ENCODE measurements at places on chromosomes 4 and X.

DNA sequence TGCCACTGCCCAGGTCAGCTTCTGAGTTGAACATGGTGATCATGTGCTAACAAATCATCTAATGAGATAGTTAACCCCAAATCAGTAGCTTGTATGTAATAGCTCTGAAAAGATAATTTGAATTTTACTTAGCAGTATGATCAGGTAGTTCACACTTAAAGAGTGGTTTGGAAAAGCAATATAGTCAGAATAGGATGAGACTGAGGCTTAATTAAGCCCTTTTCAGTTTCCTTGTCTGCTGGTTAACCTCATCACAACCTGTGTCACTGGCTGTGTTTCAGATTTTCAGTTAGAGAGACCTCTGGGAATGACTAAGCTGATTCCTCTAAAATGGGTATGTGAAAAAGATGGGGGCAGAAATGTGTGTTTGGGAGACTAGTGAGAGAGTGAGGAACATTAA is 38.1 kb downstream of the GPR174 start:
- DNase-seq = no peak

- DNase-seq = no peak
Measured at GRCh38 chr4:154194649-154195048, 296.9 kb downstream of the DCHS2 start.

DNA sequence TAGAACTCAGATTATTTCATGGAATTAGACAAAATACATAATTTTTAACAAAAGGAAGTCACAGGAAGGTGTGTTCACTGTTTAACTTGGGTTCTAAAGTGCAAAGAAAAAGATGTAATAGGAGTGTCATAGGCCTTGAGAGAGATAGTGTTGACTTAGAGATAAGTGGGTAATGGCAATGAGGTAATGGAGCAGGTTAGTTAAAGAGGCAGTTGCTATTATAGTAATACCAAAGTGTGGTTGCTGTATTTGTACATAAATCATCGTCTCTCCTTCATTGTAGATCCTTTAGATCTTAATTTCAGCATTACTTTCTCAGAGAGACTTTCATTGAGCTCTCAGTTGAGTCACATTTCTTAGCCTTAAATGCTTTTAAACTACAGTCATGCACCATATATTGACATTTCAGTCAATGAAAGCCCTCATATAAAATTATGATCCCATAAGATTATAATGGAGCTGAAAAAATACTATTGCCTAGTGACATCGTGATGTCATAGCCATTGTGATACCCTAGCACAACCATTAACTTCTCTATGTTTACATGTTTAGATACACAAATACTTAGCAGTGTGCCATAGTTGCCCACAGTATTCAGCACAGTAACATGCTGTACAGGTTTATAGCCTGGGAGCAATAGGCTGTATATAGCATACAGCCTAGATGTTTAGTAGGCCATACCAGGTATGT is 245.4 kb downstream of the ADGRL3 start:
- no peak for DNase-seq

DNA sequence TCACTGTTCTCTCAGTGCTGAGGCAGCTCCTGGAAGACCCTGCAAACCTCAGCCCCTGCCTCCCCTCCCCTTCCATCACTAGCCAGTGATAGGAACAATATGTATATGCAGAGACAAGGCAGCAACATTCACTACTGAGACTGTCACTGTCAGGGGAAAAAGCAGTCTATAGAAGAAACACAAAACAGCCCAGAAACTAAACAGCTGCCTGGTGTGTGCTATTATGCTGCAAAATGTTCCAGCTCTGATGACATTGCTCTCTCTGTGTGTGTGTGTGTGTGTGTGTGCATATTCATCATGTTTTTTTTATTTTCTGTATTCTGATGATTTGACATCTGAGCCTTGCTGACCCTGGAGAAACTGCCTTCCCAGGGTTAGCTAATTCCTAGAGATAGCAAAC is 147.2 kb downstream of the SPATA18 start:
- DNase-seq = no peak

- no peak for DNase-seq
Measured at GRCh38 chrX:87376896-87377295, 140.7 kb upstream of the KLHL4 start.

GRCh38 chrX:100975212-100975611 is 5.7 kb downstream of the ARL13A start:
- no peak for DNase-seq

GRCh38 chr4:100519205-100519604 is 1.4 kb upstream of the EMCN start:
- no peak for DNase-seq

DNA sequence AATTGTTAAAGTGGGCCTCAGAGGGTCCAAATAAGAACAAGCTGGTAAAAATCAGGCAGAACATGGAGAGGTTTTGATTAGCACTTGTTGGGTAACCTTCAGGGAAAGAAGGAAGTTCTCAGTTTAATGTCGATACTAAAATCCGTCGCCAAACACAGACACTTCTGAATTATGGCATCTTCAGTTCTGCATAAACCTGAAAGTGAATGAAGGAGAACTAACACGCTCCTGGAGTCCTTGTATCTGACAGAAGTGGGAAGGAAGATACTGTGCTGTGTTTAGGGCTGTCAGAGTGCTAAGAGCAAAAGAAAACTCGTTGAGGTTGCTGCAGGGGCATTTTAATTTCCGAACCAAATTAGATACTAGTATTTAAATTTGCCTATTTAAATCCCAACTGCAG is 106.2 kb downstream of the TMA16 start:
- DNase-seq = peak; percentile 55

GRCh38 chrX:4547213-4547836 is 833.9 kb upstream of the PRKX start:
- DNase-seq = peak; percentile 54

- no peak for DNase-seq
Measured at GRCh38 chr4:188492886-188493285, 353.6 kb downstream of the TRIML1 start.

GRCh38 chr4:46459308-46459707 is 69.4 kb upstream of the GABRA2 start:
- no peak for DNase-seq

DNA sequence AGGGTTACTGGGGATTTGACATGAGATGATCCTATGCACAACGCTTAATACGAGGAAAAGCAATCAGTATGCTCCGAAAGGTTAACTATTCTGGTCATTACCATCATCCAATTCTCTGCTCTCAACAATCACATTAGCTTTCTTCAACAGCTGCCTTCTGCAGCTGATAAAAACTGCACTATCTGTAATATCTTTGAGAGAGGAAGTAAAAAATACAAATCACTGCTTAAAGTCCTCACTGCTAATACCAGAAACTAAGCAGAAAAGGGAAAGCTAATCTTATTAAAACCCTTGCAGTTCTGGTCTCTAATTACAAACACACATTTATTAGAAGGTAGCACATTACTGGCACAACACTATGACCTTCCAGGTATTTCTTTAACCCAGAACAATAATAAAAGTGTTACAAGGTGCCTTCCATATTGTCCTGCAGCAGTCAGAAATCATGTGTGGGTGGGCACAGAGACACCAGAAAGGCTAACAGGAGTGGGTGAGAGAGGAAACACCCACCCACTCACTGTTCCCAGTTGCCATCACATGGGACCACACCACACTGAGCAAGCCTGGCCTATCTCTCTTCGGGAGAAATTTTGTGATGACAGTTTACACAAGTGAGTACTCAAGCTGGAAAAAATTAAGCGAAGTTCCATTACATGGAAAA is 71.0 kb downstream of the RELL1 start:
- DNase-seq = no peak

DNA sequence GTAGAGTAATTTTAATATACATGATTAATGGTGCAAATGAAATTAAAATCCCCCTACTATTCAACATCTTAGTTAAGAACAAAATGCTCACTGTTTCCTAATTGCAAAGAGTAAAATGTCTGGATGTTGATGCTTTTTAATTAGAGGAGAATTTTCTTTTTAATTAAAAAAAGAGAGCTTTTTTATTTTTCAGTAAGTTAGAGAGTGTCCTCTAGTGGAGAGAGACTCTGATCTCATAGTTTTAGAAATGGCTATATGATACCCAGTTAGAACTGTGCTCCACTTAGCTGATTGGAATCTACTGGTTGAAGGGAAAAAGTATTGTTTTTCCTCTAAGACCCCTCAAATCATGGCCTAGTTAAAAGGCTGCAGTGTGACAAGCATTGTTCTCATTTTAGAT is 312.0 kb upstream of the MAGEB2 start:
- DNase-seq = no peak

DNA sequence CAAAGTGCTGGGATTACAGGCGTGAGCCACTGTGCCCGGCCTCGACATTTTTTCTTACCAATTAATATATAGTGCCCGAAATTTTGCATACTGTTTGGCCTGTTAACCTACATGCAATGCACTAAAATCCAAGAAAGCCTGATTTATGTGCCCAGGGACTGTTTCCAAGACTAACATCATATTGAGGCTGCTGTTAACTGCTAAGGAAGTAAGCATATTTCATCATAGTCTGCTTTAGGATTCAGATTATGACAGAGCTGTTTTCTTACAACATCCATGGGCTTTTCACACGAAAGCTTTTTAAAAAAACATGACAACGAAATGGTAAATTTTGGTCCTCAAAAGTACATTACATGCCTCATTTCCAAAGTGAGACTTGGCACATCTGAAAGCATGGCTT is 84.4 kb downstream of the STOX2 start:
- no peak for DNase-seq

GRCh38 chr4:103100691-103101090 is 1.1 kb upstream of the BDH2 start:
- DNase-seq = no peak

DNA sequence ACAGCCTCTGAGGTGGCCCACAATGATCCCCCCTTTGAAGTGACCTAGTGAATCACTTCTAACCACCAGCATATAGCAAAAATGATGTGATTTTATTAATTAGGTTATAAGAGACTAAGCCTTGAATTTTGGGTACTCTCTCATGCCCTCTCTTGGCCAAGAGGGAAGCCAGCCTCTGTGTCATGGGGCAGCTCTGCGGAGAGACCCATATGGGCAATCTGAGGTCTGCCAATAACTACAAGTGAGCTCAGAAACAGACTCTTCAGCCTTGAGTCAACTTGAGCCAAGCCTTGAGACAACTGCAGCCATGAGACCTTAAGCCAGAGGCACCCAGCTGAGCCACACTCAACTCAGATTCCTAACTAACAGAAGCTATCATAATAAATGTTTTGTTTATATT is 45.7 kb downstream of the MANBA start:
- DNase-seq = no peak

GRCh38 chr4:13449590-13449989 is 34.5 kb downstream of the RAB28 start:
- DNase-seq = no peak

- DNase-seq = no peak
Measured at GRCh38 chr4:138841343-138841742, 174.2 kb upstream of the NOCT start.

GRCh38 chr4:100348473-100348872 is 158.2 kb upstream of the DDIT4L start:
- no peak for DNase-seq

- DNase-seq = no peak
Measured at GRCh38 chr4:123871341-123871740, 474.7 kb downstream of the SPRY1 start.

DNA sequence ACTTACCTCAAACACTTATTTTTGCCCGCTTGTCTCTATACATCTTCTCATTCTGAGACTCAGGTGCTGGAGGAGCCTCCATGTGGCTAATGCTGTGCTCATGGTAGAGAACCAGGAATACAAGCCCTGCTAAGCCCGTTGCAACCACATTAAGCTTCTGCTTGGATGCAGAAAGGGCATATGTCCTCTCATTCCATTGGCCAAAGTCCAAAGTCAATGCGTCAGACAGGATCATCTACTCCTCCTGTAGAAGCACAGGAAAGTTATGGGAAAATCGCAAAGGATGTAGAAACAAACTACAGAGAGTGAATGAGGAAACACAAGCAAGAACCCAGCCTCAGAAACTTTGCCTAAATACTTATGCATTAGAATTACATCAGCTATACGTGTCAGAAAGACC is 124.5 kb upstream of the AGA start:
- DNase-seq = no peak

GRCh38 chrX:153602601-153603000 is 3.7 kb upstream of the CCNQ start:
- DNase-seq = no peak

DNA sequence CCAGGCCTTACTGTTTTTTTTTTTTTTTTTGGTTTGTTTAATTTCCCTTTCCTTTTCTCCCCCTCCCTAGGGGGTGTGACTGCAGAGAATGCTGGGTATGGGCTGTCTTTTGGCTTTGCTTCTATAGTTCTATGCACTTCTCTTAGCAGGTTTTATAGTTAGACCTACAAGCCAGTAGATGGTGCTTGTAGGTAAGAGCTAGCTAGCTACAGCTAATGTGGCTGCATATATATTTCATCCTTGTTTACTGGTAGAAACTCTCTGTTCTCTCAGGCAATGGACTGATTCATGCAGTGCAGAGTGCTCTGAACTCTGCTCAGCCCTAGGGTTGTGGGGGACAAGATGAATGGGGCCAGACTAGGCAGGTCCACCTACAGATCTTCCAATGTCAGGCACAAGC is 246.4 kb downstream of the SH2D1A start:
- DNase-seq = no peak

DNA sequence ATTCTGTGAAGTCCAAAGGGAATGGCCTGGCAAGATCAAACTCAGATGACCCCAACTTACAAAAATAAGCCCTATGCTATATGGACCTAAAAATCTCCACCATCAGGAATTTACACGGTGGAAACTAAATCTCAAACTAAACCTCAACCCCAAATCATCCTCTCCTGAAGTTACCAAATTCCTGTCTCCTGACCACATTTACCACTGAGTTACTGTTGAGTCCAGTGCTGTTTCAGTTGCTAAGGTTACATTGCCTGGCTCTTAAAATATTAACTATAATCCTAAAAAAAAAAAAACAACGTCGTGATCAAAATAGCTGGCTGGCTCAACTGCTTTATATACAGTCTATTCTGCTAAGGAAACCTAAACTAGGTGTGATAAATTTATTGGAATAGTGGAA is 315.2 kb upstream of the SLIT2 start:
- no peak for DNase-seq

DNA sequence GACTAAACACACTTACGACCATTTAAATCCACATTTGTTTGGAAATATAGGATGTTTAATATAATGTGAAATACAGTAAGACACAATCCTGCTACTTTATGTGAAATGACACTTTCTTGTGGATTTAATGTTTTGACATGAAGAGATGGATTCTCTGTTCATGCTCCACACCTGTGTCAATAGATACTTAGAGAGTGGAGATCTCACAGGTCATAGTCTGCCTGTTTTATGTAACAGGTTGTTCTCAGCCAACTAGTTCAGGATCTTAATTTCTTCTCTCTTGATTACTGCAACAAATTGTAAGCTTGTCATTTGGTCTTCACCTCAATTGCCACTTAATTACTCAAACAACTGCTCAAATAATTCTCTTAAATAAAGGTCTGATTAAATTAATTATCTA is 1621.2 kb downstream of the PCDH7 start:
- DNase-seq = no peak
